ENCODE measurements at places on chromosomes 2 and 18. TPM values are rescaled to one million over a fixed set of nuclear protein-coding genes. Genes with fewer than 3 reads are reported as not detected.

Gene NEMP2
- 6.7 TPM for total RNA-seq

Gene TSPYL6
- not detected for total RNA-seq

Gene SCN7A
- total RNA-seq: not detected

Gene CAPN13
- total RNA-seq: not detected

Gene LANCL1
- 21.9 TPM for total RNA-seq

Gene CD8A
- not detected for total RNA-seq

Gene COPS8
- 186 TPM for total RNA-seq

All from Daoy (cell line).